ENCODE measurements at places on chromosomes 5 and 9.
A peak's percentile ranks its signal among the peaks of the same experiment; 100 is the strongest.

DNA sequence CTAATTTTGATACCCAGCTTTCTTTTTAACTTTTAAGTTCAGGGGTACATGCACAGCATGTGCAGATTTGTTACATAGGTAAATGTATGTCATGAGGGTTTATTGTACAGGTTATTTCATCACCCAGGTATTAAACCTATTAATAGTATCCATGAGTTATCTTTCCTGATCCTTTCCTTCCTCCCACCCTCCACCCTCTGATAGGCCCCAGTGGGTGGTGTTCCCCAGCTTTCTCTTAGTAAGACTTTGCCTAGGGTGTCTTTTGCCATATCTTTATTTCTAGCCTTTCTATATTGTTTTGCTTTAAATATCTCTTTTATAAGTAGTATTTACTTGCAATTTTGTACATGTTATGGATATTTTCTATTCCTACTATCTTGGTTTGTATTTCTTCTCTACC, 243.7 kb downstream of the SGCD start:
- no peak for DNase-seq

- DNase-seq: peak; percentile 27
Observed at GRCh38 chr9:122213589-122214413, 15.0 kb downstream of the LHX6 start.

DNA sequence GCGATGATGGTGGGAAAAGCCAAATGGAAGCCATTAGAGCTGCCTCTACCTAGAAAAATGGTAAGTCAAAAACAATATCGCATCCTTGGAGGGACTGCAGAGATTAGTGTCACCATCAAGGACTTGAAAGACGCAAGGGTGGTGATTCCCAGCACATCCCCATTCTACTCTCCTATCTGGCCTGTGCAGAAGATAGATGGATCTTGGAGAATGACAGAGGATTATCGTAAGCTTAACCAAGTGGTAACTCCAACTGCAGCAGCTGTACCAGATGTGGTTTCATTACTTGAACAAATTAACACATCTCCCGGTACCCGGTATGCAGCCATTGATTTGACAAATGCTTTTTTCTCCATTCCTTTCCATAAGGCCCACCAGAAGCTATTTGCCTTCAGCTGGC, 23.8 kb downstream of the ERP44 start:
- no peak for DNase-seq

DNA sequence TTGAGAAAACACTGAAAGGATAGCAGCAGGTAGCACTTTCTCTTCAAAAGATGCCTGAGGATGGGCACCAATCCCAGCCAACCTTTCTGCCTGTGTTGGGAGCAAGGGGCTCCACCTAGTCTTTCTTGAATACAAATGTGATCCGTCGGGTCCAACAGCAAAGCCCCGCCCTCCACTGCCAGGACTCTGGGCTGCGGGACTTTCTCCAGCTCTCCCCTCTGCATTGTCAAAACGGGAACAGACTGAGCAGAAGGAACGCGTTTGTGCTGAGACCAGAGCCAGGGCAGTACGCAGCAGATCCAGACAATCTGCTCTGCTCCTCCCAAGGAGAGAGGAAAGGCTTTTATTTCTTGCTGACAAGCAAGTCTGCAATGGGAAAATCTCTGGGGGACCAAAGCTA, 139.7 kb downstream of the SEC61B start:
- no peak for DNase-seq

DNA sequence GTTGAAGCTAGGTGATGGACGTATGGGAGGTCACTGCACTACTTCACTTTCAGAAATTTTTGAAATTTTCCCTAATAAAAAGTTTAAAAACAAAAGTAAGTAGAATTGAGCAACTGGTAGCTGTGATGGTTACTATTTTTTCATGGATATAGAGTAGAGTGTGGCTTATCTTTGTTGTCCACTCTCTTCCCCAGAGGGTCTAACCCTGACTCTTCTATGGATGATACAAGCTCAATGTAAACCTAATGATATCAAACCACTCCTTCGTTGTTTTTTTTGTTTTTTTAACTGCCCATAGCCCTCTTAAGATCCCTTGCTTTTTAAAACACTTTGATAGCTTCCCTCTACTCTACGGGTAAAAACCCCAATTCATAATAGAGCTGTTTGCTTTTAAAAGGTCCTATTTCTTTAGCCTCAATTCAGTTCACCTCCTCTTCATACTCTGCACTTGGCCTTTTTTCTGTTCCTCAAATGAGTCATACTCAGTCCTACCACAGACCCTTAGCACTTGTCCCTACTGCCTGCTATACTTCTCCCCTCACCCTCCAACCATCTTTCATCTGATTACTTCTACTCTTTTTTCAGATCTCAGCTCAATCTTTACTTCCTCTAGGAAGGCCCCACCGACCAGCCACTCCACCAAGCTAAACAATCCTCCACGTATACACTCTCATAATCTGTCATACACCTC, 2.6 kb downstream of the HDAC3 start:
- no peak for DNase-seq

- no peak for DNase-seq
Observed at GRCh38 chr9:89037346-89037745, 46.1 kb downstream of the S1PR3 start.

GRCh38 chr5:19519448-19519847, 468.6 kb downstream of the CDH18 start:
- no peak for DNase-seq

GRCh38 chr5:54021431-54022164, 288.8 kb downstream of the ARL15 start:
- DNase-seq: no peak

DNA sequence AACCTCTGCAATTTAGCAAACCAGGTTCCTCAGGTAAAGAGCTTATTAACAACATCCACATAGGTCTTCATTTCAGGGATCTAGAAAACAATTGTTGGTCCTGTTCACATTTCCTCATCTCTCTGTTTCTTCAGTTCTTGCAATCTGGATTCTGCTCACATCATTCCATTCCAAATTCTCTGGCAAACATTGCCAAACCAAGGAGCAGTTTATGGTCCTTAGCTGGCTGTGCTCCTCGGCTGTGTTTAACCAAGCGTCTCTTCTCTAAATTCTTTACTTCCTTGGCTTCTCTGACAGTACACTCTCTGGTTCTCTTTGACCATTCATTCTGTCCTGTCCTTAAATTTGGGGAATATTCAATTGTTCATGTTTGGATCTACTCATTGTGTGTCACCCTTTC, 65.8 kb upstream of the RANBP3L start:
- DNase-seq: no peak

GRCh38 chr9:82052081-82052480, 63.5 kb downstream of the SPATA31D1 start:
- no peak for DNase-seq

DNA sequence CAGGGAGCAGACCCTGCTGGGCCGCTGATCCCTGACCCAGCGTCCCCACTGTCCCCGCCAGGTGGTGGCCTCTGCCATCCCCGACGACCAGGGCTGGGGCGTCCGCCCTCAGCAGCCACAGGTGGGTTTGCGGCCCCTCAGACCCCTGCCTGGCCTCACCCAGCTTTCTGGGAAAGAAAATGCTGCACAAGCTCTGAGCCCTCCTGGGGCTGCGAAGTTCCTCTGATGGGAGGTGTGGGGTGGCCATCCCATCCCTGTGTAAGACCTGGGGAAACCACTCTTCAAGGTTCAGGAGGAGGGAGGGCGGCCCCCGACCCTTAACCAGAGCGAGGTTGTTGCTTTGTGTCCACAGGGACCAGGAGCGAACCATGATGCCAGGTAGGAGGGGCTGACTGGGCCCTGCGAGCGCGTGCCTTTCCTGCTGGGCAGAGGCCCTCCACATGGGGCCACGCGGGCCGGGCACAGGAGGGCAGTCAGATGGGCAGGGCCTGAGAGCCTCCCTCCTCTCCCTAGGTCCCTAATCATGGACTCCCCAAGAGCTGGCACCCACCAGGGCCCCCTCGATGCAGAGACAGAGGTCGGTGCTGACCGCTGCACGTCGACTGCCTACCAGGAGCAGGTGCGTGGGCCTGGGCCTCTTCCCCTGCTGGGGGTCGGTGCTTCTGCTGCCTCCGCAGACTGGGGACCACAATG, 7.7 kb downstream of the NOXA1 start:
- no peak for DNase-seq

DNA sequence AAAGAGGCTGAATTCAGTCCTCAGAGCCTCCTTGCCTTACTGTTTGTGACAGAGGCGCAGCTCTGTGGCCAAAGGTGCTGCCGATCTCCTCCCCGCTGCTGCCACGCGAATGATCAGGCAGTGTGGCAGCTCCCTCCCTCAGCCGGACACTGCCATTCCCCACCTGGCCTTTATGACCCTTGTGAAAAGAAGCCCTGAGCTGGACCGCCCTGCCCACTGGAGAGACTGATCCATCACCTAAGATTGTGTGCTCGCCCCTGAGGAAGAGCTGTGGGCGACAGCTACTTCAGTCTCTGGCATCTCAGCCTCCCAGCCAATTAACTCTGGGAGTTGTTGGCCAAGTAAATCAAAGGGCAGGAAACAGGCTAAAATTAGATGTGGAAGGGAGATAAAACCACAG, 90.9 kb downstream of the CARTPT start:
- no peak for DNase-seq

DNA sequence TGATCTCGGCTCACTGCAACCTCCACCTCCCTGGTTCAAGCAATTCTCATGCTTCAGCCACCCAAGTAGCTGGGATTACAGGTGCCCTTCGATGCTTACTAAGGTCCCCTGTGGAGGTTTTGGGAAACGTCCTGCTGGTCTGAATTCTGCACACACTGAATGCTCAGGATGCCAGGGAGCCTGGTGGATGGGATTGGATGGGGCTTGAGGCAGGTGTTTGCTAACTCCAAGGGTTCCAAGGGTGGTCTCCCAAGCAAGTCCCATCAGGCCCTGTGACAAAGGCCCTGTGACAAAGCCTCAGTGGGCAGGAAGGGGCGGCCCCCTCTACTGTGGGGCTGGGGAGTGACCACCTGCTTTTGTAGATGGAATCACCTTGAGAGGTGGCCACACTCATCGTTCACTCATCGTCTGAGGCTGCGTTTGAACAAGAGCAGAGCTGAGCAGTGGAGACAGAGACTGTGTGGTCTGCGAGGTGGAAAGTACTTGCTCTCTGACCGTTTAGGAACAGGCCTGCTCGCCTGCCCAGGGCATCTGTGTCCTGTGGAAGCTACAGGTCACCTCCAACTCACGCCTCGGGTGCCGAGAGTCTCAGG, 40.2 kb downstream of the MRPL36 start:
- no peak for DNase-seq
